ENCODE measurements at places on chromosomes 2 and 18.

GRCh38 chr2:134275058-134275862, 21.4 kb downstream of the MGAT5 start:
- DNase-seq, result no peak

DNA sequence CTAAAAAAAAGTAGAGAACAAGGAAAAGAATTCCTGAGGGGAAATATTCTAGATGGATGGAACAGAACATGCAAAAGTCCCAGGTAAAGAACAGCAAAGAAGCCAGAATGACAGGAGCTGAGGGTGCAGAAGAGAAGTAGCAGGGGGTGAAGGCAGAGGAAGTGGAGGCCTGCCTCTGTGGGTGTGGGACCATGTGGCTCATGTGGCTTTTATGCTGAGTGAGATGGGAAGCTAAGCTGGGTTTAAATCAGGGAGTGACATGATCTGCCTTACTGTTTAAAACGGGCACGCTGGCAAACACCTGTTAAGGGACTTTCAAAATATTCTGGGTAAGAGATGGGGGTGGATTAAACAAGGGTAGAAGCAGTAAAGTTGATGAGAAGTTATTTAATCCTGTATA, 40.0 kb downstream of the GKN2 start:
- DNase-seq, result no peak

GRCh38 chr2:143140864-143141661, 11.8 kb downstream of the ARHGAP15 start:
- no peak for DNase-seq

GRCh38 chr2:18831916-18832510, 242.6 kb upstream of the NT5C1B start:
- no peak for DNase-seq

GRCh38 chr2:118371515-118371914, 283.2 kb downstream of the INSIG2 start:
- DNase-seq, result no peak

GRCh38 chr18:48798334-48799245, 152.2 kb downstream of the SMAD7 start:
- DNase-seq, result no peak

DNA sequence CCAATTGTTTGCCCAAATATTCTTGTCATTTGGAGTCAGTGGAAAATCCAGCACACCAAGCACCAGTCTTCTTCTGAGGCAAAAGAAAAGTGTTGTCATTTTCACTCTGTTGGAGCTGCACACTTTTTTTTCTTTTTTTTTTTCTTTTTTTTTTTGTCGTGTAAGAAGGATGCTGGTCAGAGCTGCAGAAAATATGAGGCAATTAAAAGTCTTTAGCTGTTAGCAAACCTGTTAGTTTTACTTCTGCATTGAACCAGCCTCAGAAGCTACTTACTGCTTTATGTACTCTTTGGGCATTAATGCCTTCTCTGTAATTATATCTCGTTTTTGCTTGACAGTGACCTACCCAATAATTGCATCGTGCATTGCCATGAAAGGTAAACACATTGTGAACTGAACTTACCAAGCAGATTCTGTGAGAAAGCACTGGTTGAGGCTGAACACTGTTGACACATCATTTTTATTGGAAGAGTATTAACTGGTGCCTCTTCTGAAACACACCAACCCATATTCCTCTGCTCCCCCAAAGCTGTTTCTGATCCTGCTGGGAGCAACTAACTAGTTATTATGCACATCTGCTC, 165.4 kb downstream of the CAPN13 start:
- DNase-seq, result no peak

DNA sequence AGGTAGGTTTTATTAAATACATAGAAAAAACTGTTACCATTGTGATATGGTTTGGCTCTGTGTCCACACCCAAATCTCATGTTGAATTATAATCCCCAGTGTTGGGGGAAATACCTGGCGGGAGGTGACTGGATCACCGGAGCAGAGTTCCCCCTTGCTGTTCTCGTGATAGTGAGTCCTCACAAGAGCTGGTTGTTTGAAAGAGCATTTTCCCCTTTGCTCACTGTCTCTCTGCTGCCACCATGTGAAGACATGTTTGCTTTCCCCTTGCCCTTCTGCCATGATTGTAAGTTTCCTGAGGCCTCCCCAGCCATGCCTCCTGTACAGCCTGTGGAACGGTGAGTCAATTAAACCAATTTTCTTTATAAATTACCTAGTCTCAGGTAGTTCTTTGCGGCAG, 352.7 kb upstream of the SLC39A10 start:
- DNase-seq, result no peak

DNA sequence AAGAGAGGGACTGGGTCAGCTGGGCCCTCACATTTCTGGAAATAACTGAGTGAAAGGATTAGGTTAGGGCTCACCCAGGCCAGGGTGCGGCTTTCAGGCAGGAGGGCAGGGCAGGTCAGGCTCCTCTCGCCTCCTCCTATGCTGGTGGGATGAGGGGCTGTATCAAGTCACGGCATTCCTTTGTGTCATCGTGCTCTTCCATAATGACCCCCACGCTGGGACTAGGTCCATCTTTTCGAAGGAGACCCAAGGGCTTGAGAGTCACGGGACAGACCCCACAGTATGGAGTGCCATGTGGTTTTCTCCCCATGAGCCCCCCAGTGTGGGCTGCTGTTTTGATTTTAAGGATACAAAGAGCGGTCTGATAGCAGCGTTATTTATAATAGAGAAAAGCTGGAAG, 137.8 kb upstream of the COPS8 start:
- no peak for DNase-seq
